ENCODE measurements at places on chromosomes 1 and 21.
A peak's percentile ranks its signal among the peaks of the same experiment; 100 is the strongest.

GRCh38 chr1:109316506-109316905 lies 9.7 kb upstream of the MYBPHL start:
- DNase-seq, result no peak

- DNase-seq, result no peak
These were observed 6.0 kb upstream of the LY9 start for GRCh38 chr1:160789702-160790611.

GRCh38 chr1:41434748-41435449 lies 49.6 kb downstream of the EDN2 start:
- no peak for DNase-seq

- DNase-seq, result no peak
These were observed 28.4 kb downstream of the CHML start for GRCh38 chr1:241611736-241612135.

DNA sequence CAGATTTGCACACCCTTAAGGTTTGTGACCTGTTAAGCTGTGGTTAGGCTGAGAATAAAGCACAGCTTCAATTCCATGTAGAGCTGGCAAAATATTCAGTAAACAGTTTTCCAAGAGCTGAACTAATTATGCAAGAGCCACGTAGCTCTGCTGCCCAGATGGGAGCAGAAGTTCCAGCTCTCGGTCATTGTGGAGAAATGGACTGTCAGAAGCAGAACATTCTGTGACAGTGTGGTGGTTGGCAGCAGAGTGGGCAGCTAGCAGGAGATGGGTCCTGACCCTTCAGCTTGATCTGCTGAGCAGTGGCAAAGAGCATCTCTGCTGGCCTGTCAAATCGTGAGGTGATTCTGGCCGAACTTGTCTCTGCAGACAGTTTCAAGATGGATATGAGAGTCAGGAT lies 23.2 kb downstream of the RHOU start:
- no peak for DNase-seq

GRCh38 chr1:65948609-65949229 lies 156.0 kb downstream of the PDE4B start:
- no peak for DNase-seq

DNA sequence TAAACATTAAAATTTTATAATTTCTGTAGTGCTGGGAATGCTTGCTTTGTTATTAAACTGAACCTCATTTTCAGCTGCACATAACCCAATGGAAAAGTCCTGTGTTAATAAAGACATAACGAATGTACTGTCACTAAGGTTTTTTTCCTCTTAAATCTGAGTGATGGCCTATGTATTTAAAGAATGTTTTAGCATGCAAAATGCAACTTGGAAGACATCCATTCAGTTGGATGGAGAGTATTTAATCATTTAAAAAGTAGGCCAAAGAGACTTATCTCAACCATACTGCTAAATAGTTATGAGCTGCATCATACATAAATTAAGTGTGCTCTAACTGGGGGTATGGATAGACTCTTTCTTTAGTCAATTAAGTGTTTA lies 48.5 kb downstream of the RWDD3 start:
- no peak for DNase-seq

DNA sequence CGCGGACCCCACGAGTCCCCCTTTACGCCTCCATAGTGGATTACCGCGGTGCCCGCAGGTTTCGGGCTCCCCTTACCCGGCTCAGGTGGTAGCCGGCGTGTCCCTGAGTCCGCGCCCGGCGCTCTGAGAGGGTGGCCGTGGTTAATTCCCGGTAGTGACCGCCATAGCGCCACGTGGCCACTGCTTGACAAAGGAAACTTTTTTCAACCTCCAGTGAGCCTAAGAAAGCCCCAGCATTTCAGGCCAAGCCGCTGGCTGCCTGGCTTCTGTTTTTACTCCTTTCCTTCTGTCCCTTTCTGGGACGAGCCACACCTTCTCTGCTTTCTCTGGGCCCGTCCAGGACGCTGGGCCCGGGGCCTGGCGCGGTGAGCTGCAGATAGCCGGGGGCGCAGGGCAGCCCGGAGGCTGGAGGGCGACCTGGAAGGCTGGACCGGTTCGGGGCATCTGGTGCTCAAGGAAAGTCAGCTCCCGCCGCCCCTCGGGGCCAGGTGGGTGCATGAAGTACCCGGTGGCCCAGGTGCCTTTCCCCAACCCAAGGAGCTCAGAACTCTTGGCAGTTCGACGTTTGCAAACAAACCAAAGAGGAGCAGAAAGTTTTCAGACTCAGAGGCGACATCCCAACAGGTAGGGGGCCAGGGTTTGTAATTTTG lies 540 bp upstream of the C1orf198 start:
- no peak for DNase-seq

GRCh38 chr1:66137235-66137634 lies 344.5 kb downstream of the PDE4B start:
- no peak for DNase-seq

DNA sequence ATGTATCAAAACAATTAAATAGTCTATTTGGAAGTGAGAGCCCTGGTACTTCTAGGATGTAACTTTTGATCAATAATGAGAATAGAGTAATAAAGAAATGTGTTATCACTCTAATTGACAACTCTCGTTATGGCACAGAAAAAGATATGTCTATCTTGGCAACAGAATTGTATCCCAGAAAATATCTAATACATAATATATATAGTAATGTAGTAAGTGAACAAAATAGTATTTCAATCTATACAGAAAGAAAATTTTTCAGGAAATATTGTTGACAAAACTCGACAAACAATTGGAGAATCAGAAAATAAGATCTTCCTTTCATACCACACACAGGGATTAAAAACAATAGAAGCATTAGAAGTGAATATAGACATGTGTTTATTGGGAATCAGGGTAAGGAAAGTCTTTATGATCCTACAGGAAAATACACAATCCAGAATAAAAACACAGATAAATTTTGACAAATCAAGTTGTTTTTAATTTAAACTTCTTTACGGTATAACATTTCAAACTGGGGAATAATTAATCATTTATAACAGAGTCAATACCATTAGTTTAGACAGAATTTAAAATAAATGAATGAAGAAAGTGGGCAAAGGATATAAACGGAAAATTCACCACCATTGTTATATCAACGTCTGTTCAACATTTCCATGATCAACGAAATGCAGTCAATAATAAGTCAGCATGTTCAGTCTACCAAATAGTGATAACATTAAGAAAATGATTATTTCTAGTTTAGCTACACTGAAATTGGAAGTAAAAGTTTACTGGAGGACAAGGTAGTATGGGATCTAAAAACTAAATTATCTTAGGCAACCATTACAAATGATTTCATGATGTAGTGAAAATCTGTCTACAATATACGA lies 1526.5 kb upstream of the TPTE start:
- no peak for DNase-seq

DNA sequence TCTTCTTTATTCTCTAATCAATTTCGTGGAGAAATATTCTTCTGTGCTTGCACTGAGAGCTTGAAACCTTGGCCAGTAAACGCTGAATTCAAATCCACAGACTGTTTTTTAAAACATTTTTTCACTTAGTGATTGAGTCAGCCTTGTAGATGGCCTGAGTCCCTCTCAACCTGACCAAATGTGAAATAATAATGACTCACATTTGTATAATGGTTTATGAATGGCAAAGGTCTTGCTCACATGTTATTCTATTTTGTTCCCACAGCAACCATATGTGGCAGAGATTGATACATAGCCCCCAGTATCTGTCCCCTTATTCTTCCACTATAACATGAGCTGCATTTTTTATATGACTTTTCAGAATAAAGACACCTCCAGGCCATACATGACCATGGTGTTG lies 47.8 kb upstream of the CCDC190 start:
- no peak for DNase-seq

- DNase-seq, result no peak
These were observed 31.6 kb upstream of the C1orf146 start for GRCh38 chr1:92186081-92186480.

- DNase-seq, result no peak
These were observed 28.3 kb upstream of the RCSD1 start for GRCh38 chr1:167601442-167602383.

- no peak for DNase-seq
These were observed 29.6 kb downstream of the GBP5 start for GRCh38 chr1:89243046-89243445.

GRCh38 chr1:92167151-92167550 lies 50.6 kb upstream of the C1orf146 start:
- no peak for DNase-seq

DNA sequence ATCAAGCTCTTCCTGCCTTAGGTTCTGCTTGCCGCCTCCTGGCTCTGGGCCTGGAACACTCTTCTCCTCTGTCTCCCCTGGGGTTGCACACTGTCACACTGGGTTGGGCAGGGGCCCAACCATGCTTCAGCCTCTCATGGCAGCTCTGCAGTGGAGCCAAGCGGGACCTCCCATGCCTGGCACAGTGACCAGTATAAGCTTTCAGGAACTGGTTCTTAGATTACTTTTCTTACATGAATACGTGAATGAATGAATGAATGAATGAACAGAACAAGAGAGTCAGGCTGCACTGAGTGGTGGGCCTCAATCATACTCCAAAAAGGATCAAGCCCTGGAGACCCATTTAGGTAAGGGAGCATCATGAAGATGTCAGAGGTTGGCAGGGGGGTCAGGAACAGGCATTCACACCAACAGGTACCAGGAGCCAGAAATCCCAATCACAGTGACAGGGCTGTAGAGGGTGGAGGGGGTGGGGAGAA lies 30.8 kb upstream of the TMEM125 start:
- peak; percentile 17 for DNase-seq

GRCh38 chr1:119898981-119899720 lies 2.8 kb upstream of the ADAM30 start:
- DNase-seq, result no peak

DNA sequence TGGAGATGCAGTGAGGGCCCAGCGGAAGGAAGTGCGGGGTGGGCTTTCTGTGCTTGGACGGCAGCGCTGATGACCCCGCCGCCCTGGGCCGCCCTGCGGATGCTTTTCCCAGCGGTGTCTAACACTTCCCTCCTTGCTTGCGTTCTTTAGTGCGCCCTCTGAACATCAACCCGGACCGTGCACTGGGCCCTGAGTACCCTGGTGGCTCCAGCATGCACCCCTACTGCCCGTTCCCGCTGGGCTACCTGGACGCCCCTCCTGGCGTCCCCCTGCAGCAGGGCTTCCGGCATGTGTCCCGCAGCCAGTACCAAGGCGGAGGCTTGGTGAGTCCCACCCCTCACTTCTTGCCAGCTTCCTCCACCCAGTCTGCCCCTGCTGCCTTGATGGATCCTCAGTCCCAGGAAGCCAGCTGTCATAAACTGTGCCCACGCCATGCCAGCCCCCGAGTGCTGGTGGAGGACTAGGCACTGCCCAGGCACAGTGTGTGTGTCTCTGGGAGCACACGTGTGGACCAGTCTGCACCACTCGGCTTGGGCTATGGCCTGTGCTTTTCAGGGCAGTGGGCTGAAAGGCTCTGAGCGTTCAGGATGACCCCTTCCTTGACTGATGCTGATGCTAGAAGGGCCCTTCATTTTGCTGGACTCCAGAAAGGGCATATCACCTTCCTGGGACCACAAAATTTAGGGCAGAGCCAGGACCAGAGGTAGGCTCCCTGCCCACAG lies 2.3 kb downstream of the DMRTB1 start:
- peak; percentile 48 for DNase-seq

DNA sequence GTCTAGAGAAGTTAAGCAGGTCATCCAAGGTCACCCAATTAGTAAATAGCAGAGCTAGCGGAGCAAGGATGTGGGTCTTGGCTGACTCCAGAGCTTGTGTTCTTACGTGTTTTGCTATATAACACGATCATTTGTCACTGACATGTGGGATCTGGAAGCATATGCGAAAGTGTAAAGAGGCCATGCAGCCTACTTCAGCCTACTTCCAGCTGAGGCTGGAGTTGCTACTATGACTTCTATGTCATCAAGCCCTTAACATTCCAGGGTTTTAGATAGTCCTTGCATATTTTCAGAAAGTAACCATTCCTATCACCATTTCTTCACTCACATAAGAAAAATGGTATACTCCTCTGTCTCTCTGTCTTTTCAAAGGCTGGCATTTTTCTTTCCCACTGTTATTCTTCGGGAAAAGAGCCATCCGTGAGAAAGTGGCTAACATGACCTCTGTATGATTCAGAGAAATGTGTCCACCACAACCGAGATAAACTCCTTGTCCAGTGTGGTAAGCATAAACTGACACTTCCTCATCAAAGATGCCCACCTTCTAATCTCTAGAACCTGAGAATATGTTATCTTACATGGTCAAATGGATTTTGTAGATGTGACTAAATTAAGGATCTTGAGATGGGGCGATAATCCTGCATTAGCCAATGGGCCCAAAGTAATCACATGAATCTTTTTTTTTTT lies 24.0 kb upstream of the ABL2 start:
- no peak for DNase-seq

DNA sequence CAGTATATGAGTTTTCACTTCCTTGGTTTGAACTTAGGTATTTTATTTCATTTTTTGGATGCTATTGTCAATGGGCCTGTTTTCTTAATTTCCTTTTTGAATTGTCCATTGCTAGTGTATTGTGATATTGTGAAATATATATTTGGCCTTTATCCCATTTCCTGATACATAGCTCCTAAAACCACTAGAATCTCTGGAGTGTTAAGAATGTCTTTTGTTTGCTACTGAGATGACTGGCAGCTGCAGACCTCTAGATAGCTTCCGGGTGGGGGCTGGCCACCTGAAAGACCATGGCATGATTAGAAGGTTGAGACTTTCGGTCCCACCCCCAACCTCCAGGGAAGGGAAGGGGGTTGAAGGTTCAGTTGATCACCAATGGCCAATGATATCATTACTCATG lies 245.4 kb downstream of the KCNJ6 start:
- DNase-seq, result no peak

GRCh38 chr1:115539061-115539460 lies 102.7 kb upstream of the VANGL1 start:
- DNase-seq, result no peak

- no peak for DNase-seq
These were observed 12.6 kb downstream of the SUCO start for GRCh38 chr1:172545396-172546004.

DNA sequence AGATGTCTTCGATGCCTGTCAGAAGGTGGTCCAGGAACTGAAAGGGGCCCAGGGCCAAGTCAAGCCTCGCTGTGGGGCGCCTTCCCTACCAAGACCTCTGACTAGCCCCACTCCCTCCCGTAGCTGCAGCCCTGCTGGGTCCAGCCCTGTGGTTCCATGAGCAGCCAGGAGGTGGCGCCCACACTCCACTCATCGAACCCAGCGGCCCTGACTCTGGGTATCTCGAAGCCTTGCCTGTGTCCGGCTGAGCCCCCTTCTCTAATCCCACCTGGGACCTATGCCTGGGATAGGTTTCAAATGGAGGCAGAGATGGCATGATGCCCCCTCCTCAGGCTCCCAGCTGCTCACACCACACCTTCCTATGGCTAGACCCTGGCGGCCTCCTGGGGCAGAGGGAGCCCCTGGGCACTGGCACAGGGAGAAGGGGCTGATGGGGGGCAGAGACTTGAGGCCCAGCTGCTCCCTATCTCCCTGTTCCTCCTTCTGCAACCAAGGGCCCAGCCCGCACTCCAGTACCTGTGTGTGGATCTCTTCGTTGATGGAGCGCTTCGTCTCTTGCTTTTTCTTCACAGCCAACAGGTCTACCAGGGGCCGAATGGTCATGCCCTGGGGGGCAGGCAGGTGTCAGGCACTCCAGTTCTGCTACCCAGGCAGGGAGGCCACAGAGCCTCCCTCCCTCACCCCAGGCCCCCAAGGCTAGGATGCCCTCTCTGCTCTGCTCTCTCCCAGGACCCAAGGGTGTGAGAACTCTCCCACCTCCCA lies 52.0 kb downstream of the SLC9A1 start:
- peak; percentile 91 for DNase-seq

Data from ecto neural progenitor cell (in vitro differentiated cells).